ENCODE measurements at places on chromosomes 12 and 14.

DNA sequence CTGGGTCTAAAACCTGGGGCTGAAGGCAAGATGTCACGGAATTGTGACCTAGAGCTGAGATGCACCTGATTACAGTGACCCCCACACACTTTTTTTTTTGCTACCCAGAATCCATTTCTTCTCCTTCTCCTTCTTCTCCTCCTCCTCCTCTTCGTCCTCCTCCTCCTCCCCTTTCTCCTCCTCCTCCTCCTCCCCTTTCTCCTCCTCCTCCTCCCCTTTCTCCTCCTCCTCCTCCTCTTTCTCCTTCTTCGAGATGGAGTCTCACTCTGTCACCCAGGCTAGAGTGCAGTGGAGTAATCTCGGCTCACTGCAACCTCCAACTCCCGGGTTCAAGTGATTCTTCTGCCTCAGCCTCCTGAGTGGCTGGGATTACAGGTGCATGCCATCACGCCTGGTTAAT, 19.4 kb upstream of the FLVCR2 start:
- no peak for DNase-seq

DNA sequence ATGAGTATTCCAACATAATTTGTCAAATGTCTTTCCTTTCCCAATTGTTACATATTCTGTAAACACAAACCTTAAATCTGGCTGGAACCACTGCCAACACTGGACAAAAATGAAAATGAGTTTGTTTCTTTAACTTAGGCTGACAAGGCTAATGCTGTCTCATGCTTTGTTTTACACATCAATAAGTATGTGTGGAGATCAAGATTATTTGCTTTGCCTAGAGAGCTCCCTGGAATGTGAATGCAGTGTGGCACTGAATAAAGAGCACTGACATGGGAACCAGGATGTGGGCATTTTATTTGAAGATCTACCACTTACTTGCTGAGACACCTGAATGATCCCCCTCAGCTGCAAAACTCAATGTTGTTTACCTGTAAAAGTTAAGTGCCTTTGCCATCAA, 61.7 kb downstream of the RALGAPA1 start:
- no peak for DNase-seq

GRCh38 chr14:84961637-84962036, 568.3 kb upstream of the FLRT2 start:
- no peak for DNase-seq

DNA sequence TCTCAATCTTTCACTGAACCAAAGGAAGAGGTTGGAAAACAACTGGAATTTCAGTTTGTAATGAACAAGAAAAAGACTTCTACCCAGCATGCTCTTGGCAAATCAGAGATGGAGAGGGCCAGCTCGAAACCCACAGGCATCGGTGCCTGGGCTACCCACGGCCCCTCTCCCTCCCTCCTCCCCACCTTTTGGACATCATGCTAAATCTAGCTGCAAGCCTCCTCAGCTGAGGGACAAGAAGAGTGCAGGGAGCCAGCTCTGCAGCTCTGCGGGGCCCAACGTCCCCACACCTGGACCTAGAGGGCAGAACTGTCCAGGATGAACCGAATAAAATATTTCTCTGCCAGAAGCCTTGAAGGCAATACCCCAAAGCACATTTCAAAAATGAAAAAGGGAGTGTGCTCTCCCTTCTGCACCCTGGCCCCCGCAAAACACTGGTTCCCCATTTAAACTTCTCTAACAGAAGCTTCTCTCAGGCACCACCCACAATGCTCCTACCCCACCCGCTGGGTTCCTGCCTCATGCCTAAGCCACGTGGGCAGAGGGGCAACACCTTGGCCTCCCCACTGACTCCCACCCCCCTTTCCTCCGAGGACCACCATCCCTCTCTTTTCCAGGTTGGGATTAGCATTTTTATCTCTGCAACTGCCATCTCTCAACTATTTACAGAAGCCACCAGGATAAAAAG, 8.2 kb downstream of the CAMKK2 start:
- no peak for DNase-seq

- DNase-seq, result no peak
These were observed 200.9 kb upstream of the CAND1 start for GRCh38 chr12:67068204-67068731.

DNA sequence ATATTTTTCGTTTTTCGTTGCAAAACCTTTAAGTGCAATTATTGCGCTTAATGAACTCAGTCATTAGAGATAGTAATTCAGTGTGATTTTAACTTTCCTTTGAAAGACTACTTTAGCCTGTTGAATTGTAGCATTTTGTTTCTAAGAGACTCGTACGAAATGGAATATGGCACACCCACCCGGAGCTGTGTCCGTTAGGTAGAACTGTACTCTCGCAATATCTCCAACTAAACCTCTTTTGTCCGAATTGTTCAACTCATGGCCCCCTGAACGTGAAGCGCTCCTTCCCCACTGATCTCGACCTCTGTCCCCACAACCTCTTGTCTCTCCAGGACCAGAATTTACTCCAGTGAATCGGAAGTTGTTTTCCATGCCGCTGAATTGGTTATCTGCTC, 800 bp downstream of the PCNX4 start:
- peak; percentile 29 for DNase-seq

DNA sequence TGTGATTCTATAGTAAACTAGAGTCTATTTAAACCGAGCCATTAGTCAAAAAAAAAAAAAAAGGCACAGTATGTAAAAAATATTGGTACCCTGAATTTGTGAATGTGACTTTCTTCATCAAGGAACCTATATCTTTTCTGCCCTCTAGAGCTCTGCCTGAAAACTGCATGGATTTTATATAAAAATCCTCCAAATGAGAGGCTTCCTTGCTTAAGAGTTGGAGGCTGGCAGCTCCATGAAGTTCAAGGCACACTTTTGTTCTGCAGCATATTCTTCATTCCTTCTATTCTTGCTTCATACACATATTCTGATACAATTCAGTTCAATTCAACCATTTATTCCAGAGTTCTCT, 23.1 kb upstream of the NKX2-8 start:
- DNase-seq, result no peak

DNA sequence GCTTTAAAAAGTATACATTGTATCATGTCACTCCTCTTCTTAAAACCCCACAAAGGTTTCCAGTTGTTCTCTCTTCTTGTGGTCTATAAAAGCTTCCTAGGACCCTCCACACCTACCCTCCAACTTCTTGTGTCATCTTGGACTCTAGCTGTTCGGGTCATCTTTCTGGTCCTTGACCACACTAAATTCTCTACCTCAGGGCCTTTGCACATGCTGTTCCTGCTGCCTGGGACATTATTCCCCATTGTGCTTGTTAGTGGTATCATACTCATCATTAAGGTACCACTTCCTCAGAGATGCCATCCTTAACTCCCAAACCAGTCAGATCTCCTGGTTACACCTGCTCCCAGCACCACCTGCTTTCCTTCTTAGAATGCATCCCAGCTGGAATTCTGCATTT, 294.0 kb downstream of the KSR2 start:
- DNase-seq, result no peak

GRCh38 chr14:104968541-104969401, 9.4 kb downstream of the AHNAK2 start:
- no peak for DNase-seq

DNA sequence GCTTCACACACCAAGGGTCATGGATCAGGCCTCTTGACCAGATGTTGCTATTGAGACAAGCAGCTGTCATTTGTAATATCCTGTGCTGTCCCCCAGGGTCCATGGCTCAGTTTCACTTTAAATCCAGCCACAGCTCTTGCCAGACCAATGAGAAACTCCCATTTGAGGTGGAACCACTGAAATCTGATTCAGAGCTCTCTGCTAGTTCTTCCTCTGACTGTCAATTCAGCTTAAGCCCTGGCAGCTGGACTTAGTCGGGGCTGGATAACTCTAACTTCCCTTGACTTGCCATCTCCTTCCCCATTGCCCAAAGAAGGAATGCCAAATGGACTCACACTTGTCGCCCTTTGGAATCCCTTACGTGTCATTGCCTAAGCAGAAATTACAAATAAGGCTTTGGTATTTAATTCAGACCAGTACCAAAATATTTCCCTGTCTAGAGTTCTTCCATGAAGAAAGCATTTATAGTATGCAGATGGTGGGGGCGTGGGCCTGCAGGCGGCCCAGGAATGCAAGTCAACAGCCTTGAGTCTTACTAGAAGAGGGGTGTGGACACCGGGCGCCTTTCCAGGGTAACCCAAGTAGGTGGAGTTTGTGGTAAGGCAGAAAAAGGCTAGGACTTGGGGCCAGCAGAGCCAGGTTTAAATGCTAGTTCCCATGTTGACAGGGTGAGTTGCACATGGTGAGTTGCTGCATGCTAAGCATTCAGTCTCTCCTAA, 96.9 kb upstream of the TMPO start:
- no peak for DNase-seq

Measured in CD4-positive, alpha-beta T cell treated with Interleukin-21 for 1 hour (primary cell).